ENCODE measurements at places on chromosomes 2 and 18. TPM values are rescaled to one million over a fixed set of nuclear protein-coding genes. Genes with fewer than 3 reads are reported as not detected.

DNA sequence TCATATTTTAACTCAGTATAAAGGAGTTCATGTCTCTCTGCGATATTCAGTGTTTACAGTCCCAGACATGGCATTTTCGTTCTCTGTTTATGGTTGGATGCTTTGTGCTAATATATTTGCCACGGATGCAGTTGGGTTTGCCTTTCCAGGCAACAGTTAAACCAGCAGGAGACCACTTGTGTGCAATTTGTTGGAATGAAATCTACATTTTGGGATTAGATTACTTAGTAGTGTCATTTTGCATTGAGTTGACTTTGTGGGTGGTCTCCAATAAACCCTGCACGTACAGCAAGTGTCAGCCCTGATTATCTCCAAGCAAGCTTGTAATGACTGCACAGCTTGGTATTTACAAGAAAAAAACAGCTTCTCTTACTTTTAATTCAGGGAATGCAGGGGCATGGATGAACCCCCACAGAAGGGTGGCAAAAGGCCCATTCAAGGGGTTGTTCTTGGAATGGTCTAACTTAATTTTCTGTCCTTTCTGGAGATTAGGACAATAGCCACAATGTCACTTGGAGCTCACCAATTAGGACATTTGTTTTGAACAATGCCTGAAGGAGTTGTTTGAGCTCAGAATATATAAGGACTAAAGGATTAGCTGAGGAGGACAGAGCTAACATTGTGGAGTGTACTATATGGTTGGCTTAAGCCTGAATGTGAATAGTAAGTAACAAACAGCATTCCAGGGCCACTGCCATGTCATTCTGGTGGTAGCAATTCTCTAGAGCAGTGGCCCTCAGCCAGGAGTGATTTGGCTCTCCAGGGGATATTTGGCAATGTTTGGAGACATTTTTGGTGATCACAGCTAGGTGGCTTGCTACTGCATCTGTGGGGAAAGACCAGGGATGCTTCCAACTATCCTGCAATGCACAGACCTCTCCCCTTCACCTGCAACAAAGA, 121.5 kb downstream of the SLC4A3 start:
- DNase-seq = no peak

DNA sequence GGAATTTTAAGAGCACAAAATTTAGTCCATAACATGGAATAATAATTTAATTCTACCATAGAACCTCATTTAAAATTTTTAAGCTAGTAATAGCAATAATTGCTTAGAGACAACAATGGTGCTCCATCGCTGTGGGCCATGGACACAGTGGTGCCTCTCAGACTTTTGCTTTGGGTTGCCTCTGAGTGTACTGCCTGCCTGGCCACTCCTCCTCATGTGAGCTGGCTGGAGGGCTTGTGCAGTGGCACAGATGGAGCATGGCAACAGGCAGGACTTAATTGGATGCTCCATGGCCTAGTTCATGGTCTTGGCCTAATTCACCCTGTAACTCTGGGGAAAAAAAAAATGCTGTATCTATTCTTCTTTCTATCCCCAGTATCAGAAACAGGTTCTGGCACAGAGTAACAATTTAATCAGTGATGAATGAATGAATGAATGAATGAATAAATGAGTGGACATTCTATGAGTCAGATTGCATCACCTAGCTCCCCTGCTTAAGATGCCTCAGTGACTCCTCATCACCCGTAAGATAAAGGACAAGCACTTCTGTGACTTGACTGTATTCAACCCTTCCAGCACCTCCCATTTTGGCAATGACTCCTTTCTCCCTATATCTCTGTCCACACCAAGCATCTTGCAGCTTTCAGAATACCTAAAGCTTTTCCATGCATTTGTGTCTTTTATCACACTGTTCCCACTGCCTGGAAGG, 211.8 kb upstream of the SLC14A2 start:
- DNase-seq = no peak

The CHRNG gene
- 0.08 TPM for polyA plus RNA-seq

- peak; percentile 73 for DNase-seq
Measured at GRCh38 chr2:20224716-20225293, at the start of gene SDC1. Gene SDC1 (minus strand): TSS chr2:20225130. CDS start chr2:20224867, 263 bp downstream.
